Fibroblast of lung (primary cell): ENCODE measurements at places on chromosomes 6 and 20.
A peak's percentile ranks its signal among the peaks of the same experiment; 100 is the strongest.

DNA sequence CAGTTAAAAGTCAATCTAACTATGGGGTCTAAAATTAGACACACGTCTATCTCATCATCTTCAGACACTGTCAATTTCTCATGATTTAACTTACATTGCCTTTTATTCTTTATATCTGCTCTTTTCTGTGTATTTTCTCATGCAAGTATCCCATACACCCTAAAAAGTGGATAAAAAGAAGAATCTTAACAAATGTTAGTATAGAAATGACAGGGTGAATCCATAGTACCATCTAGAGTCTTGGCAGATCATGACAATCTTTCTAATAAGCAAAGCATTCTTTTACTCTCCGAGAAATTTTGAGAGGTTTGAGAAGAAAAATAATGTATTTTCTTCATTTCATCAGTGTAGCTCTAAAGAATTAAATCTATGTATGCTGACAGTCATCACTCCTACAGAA lies 382.7 kb downstream of the C6orf118 start:
- no peaks in the 10 kb centered on the region for H3K36me3 ChIP-seq
- no peak for DNase-seq
- no peaks in the 10 kb centered on the region for H3K27me3 ChIP-seq
- no peaks in the 10 kb centered on the region for H3K4me1 ChIP-seq

- peaks cover 32% of the 10 kb centered on the region for H3K4me1 ChIP-seq
- no peaks in the 10 kb centered on the region for H3K27me3 ChIP-seq
- H3K27ac ChIP-seq: no peak overlapping the region
These were observed 49.6 kb downstream of the TCP11 start for GRCh38 chr6:35091346-35092083.

DNA sequence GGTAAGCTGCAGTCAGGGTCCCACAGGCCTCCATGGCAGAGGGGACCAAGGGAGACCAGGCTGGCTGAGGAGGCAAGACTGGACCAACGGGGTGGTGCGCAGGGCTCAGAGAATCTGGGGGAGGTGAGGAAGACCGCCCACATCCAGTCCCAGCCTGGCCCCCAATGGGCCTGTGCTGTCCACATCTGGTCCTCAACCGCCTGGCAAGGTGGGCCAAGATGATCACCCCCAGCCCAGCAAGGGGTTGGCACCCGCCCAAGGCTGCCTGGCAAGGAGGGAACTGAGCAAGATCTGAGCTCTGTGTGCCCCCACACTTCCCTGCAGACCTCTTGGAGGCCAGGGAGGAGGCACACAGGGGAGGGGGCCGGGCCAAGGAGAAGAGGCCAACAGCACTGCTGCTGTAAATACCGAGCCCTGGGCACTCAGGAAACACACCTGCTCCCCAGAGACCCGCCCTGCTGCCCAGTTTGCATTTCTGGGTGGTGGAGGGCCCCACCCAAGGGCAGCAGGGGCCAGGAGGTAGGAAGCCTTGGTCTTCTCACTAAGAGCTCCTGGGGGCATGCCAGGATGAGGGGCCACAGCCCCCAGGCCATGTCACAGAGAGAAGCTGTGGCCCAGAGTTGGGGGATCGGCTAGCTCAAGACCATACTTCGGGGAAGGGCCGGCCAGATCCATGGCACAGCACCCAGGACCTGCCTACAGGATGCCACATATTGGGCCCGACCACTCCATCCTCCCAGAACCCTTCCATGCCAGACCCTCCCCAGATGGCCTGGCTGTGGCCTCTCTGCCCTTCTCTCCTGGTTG lies 109.6 kb downstream of the ASXL1 start:
- H3K36me3 ChIP-seq: peaks cover 3% of the 10 kb centered on the region
- no peak overlapping the region for H3K27ac ChIP-seq
- H3K4me1 ChIP-seq: peaks cover 11% of the 10 kb centered on the region
- H3K4me3 ChIP-seq: no peak overlapping the region

- H3K27me3 ChIP-seq: peaks cover 4% of the 10 kb centered on the region
- no peaks in the 10 kb centered on the region for H3K36me3 ChIP-seq
- H3K4me1 ChIP-seq: no peaks in the 10 kb centered on the region
- DNase-seq: no peak
- no peak overlapping the region for H3K27ac ChIP-seq
These were observed 60.6 kb downstream of the OTOR start for GRCh38 chr20:16808796-16809195.

- no peak overlapping the region for H3K4me3 ChIP-seq
- H3K27me3 ChIP-seq: no peaks in the 10 kb centered on the region
- no peak overlapping the region for H3K27ac ChIP-seq
- DNase-seq: peak; percentile 42
These were observed 36.5 kb downstream of the MAFB start for GRCh38 chr20:40652441-40652987.

DNA sequence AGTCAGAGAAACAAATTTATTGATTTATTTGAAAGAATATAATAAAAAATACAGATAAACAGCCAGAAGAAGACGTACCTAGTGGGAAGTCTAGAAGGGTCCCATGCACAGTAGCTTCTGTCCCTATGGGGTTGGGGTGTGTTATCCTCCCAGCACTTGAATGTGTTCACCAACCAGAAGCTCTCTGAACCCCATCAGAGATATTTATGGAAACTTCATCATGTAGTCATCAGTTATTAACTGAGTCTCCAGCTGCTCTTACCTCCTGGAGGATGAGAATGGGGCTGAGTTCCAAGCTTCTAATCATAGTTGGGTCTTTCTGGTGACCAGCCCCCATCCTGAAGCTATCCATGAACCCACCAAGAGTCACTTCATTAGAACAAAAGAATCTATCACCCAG lies 15.4 kb upstream of the USP45 start:
- H3K36me3 ChIP-seq: no peaks in the 10 kb centered on the region
- no peaks in the 10 kb centered on the region for H3K4me1 ChIP-seq
- H3K27ac ChIP-seq: no peak overlapping the region
- no peak overlapping the region for H3K4me3 ChIP-seq
- DNase-seq: no peak

DNA sequence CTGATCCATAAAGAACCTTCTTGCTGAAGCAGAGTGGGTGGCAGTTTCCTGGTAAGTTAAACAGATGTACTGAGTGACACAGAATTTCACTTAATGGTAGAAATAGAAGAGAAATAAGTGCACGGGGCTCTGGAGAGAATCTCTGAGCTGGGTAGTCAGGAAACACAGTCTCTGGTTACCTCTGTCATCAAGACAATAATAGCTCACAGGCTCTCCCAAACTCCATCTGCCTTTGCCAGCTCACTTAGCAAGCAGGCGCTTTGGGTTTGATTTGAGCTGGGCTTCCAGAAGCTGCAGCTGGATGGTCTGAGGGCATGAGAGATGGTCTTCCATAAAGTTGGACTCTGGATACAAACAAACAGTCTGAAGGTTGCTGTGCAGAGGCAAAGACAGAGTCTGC lies 39.6 kb upstream of the PRSS35 start:
- peaks cover 3% of the 10 kb centered on the region for H3K27me3 ChIP-seq
- no peak overlapping the region for H3K27ac ChIP-seq
- no peaks in the 10 kb centered on the region for H3K4me1 ChIP-seq
- no peaks in the 10 kb centered on the region for H3K36me3 ChIP-seq
- no peak overlapping the region for H3K4me3 ChIP-seq

DNA sequence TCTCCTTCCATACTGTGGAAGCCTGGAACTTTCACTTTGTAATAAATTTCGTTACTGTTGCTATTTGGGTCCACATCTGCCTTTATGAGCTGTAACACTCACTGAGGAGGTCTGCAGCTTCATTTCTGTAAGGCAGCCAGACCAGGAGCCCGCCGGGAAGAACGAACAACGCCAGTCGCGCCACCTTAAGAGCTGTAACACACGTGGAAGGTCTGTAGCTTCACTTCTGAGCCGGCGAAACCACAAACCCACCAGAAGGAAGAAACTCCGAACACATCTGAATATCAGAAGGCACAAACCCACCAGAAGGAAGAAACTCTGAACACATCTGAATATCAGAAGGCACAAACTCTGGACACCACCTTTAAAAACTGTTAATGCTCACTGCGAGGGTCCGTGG lies 589.9 kb upstream of the SLC35B3 start:
- H3K27me3 ChIP-seq: no peaks in the 10 kb centered on the region
- no peak overlapping the region for H3K4me3 ChIP-seq
- no peaks in the 10 kb centered on the region for H3K4me1 ChIP-seq
- no peak overlapping the region for H3K27ac ChIP-seq
- no peak for DNase-seq

DNA sequence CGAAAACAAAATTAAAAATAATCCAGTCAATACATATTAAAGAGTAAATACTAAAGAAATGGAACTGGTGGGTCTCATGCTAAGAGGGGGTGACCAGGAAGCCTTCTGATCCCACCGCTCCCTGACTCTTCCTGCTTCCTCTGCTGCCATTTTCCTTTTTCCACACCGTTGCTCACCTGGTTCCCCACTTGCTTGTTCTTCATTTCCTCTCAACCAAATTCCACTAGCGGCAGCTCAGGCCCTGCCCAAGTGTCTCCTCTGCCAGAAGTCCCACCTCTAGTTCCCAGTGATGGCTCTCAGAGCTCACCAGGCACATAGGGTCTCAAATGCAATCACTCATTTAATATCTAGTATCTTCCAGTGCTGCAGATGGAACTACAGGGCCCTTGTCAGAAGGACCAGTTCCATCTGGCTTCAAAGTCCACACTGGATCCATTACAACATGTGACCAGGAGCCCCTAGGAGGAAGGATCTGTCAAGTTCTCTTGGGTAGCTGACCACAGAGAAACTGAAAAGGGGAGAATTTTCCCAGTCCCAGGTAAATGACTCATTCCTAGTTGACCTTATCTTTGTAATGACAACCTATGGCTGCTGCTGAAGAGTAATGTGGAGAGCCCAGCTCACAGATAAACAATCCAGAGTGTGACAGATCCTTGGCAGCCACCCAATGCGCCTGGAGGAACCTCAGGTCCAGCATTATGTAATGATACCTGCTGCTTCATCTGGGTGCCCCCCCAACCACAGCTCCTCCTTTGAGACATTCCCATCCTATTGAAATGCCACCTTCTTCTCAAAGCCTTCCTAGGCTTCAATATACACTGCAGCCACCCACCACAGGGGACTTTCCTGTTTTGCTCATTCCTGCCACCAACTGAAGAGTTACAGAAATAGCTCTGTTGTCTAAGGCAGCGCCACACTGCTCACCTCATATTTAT lies 38.2 kb downstream of the ELMO2 start:
- no peaks in the 10 kb centered on the region for H3K27me3 ChIP-seq
- DNase-seq: no peak
- peaks cover 33% of the 10 kb centered on the region for H3K36me3 ChIP-seq
- H3K4me3 ChIP-seq: no peak overlapping the region
- no peak overlapping the region for H3K27ac ChIP-seq

DNA sequence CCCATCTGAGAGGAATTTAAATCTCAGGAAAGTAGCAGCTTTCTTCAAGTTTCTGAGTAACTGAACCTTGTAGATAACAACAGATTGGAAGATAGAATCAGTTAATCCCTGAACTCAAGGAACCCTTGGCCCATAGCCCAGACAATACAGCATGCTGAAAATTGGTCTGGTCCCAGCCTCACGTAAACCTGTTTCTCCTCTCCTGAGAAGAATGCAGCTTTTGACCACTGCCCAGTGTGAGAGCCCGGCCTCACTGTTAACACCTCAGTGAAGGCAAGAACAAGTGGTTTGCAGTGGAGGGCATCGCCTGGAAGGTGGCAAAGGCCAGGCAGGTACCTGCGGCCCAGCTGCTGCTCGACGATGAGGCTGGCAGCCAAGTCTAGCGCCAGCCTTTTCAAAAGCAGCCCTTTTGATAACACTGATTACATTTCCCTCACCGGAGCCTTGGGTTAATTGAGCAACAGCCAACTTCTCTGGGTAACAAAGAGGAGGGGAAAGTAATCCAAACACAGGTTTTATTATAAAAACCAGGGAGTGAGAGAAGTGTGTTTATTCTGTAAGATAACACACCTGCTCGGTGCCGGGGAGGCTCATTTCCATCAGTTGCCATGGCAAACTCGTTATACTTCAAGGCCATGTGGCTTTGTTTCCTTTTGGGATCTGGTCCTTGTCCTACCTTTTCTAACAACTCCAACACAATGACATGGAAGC lies 54.0 kb downstream of the TRAF3IP2 start:
- DNase-seq: peak; percentile 64
- H3K27me3 ChIP-seq: no peaks in the 10 kb centered on the region
- peaks cover 38% of the 10 kb centered on the region for H3K4me1 ChIP-seq
- no peaks in the 10 kb centered on the region for H3K36me3 ChIP-seq

DNA sequence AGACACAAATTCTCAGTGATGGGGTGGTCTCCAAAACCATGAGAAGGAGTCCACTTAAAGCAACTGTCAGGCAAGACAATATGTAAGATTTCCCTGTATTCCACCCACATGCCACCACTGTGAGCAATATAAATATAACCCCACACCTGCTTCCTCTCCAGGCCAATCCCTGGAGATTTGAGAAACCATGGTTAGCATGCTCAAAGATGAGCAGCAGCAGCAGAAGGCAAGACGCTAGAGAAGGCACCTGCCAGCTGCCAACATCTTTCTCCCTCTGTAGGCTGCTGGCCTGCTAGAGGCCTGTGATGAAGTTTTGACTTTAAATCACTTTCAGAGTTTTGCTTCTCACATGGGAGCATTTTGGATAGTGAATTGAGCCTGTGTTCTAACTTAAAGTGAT lies 7.9 kb upstream of the SOD2 start:
- no peaks in the 10 kb centered on the region for H3K27me3 ChIP-seq
- no peaks in the 10 kb centered on the region for H3K36me3 ChIP-seq
- no peak overlapping the region for H3K4me3 ChIP-seq
- H3K27ac ChIP-seq: peak overlapping the region; percentile 70
- H3K4me1 ChIP-seq: peaks cover 10% of the 10 kb centered on the region

- no peaks in the 10 kb centered on the region for H3K27me3 ChIP-seq
- peak; percentile 94 for DNase-seq
- no peaks in the 10 kb centered on the region for H3K4me1 ChIP-seq
- no peak overlapping the region for H3K27ac ChIP-seq
These were observed 722.2 kb upstream of the EYS start for GRCh38 chr6:66429210-66429609.

- H3K4me3 ChIP-seq: no peak overlapping the region
- no peaks in the 10 kb centered on the region for H3K36me3 ChIP-seq
- H3K27me3 ChIP-seq: no peaks in the 10 kb centered on the region
- no peak for DNase-seq
These were observed 500.1 kb upstream of the JAG1 start for GRCh38 chr20:11173916-11174315.

- no peak overlapping the region for H3K4me3 ChIP-seq
- peak; percentile 55 for DNase-seq
- no peak overlapping the region for H3K27ac ChIP-seq
- H3K36me3 ChIP-seq: no peaks in the 10 kb centered on the region
- peaks cover 6% of the 10 kb centered on the region for H3K27me3 ChIP-seq
These were observed 412.8 kb downstream of the CDC5L start for GRCh38 chr6:44800171-44800783.

GRCh38 chr6:147627411-147627810 lies 118.9 kb downstream of the SAMD5 start:
- H3K4me1 ChIP-seq: no peaks in the 10 kb centered on the region
- H3K27me3 ChIP-seq: no peaks in the 10 kb centered on the region
- H3K4me3 ChIP-seq: no peak overlapping the region
- H3K27ac ChIP-seq: no peak overlapping the region

GRCh38 chr6:40500227-40500626 lies 86.9 kb downstream of the LRFN2 start:
- no peaks in the 10 kb centered on the region for H3K4me1 ChIP-seq
- H3K36me3 ChIP-seq: no peaks in the 10 kb centered on the region
- no peak for DNase-seq
- H3K27ac ChIP-seq: no peak overlapping the region
- H3K4me3 ChIP-seq: no peak overlapping the region

- DNase-seq: peak; percentile 54
- H3K36me3 ChIP-seq: no peaks in the 10 kb centered on the region
- peak overlapping the region; percentile 15 for H3K27ac ChIP-seq
- H3K27me3 ChIP-seq: no peaks in the 10 kb centered on the region
- peaks cover 6% of the 10 kb centered on the region for H3K4me1 ChIP-seq
These were observed 37.8 kb upstream of the STXBP5 start for GRCh38 chr6:147166360-147166944.

GRCh38 chr6:90040931-90041330 lies 146.7 kb downstream of the GJA10 start:
- H3K27ac ChIP-seq: no peak overlapping the region
- no peaks in the 10 kb centered on the region for H3K27me3 ChIP-seq
- H3K4me1 ChIP-seq: peaks cover 5% of the 10 kb centered on the region
- no peak for DNase-seq
- H3K36me3 ChIP-seq: no peaks in the 10 kb centered on the region
- no peak overlapping the region for H3K4me3 ChIP-seq
